ENCODE measurements at places on chromosomes 7 and 10.

GRCh38 chr7:150401424-150401790 is 22.3 kb downstream of the ZNF775 start:
- DNase-seq = no peak

GRCh38 chr7:95919556-95919955 is 147.2 kb downstream of the DYNC1I1 start:
- no peak for DNase-seq

GRCh38 chr7:44768628-44769371 is 20.2 kb downstream of the ZMIZ2 start:
- DNase-seq = no peak

DNA sequence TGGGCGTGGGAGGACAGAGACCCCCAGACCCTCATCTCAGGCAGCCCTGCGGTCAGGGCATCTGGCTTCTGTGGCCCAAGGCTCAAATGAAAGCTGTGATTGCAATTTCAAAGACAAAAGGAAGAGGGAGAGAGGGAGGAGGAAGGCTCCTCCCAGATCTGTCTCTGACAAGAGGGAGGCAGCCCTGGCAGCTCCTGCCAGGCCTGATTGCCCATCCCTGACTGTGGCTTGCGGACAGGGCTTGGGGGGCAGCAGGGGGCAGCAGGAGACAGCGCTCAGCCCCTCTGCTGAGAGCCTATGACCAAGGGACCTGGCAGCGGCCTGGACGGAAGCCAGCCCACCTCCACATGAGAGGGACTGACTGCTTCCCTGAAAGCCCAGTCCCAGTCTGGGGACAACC is 91.8 kb downstream of the PTPRN2 start:
- DNase-seq = no peak

- DNase-seq = no peak
These were observed 433.4 kb upstream of the NFE2L3 start for GRCh38 chr7:25718596-25718995.

DNA sequence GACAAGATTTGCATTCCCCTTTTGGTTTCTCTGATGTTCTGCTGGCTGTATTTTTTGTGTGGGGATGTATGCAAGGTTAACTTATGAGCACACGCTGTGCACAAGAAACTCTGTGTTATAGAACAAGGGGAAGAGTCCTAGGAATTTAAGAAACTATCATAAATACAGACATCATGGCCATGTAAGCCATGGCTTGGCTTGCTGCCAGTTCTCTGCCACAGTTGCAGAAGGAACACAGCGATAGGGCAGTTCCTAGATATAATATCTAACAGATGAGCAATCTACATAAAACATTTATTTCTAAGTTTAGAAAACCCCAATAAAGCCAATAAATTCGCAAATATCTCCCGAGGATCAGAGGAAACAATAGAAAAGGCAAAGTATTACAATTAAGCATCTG is 153.3 kb downstream of the LRRTM3 start:
- no peak for DNase-seq

DNA sequence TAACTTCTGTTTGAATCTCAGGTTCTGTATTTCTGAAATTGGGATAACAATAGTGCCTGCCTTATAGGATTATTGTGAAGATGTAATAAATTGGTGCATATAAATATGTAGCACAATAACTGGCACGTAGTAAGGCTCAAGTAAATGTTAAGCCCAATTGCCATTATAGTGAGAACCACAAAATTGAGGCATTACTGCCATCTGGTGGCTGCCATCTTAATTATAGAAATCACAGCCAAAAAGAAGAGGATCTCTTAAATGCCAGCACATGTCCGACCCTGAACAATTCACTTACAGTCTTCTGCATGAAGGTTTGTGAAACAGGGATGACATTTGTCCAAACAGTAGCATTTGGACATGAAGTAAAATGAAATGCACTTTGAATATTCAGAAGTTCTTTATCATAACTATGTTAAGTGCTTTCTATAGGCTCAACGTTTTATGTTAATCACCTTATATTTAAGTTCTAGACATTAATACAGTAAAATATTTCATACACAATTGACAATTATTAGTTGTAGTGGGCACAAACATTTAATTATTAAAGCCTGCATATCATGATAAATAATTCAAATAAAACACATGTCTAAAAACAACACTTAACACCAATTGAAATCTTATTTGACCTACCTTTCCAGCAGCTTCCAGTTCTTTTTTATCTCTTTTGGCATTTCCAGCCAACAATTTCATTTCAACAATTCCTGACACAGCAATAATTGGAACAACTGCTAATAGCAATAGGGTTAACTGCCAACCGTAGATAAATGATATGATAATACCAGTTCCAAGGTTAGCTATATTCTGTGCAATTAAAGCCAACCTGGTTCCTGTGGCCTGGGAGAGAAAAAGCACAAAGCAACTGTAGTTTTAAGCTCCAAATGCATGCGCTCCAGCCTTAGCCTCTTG is 58.5 kb downstream of the ABCB4 start:
- DNase-seq = peak; percentile 4

- no peak for DNase-seq
These were observed 36.0 kb downstream of the ANK3 start for GRCh38 chr10:60353519-60354258.

- peak; percentile 37 for DNase-seq
These were observed 3.7 kb downstream of the RGS10 start for GRCh38 chr10:119538632-119539358.

DNA sequence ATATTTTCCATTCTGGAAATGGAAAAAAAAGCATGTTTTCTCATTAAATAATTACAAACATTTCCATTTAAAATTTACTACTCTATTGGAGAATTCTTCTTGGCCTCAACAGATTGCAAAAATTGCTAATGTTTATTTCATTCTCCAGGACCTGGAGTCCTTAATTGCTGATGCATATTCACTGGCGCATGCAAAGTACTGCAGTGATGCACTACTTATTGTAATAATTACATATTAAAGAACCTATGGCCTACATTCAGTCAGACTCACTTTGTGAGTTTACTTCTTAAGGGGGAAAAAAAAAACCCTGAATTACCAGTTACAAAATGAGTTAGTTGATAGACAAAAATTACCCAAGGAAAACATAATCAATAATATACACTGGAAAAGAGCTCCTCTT is 391.0 kb upstream of the LRRTM3 start:
- DNase-seq = no peak

DNA sequence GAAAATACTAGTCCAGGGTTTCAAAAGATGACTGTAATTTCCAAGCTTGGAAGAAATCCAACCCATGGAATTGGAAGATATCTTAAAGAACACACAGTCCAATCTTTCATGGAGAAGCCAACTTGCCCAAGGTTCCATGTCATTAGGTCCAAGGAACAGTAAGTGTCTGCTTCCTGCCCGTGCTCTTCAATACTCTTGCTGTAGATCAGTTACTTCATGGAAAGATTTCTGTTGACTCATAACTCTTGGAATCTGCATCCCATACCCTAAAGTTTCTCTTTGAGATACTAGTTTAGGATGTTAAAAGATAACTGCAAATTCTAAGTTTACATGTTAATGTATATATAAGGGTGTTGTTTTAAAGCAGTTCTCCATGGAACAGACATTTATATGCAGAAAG is 127.9 kb upstream of the SLC13A1 start:
- DNase-seq = no peak

GRCh38 chr10:21536874-21537273 is 2.8 kb downstream of the MLLT10 start:
- no peak for DNase-seq

- no peak for DNase-seq
These were observed 1.8 kb upstream of the TMEM184A start for GRCh38 chr7:1557771-1558170.

DNA sequence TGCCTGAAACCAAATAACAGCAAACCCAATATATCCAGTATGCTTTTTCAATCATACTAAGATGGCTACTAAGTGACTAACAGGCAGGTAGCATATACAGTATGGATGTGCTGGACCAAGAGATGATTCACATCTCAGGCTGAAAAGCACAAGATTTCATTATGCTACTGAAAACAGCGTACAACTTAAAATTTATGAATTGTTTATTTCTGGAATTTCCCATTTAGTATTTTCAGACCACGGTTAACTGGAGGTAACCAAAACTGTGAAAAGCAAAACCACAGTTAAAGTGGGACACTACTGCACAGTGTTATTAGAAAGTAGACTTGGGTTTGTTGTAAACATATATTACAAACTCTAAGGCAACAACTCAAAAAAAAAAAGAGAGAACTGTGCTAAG is 91.5 kb downstream of the KMT2C start:
- no peak for DNase-seq

- no peak for DNase-seq
These were observed 218.6 kb upstream of the SLC26A5 start for GRCh38 chr7:103664577-103664976.

- DNase-seq = no peak
These were observed 13.8 kb upstream of the HOXA2 start for GRCh38 chr7:27116031-27116961.

DNA sequence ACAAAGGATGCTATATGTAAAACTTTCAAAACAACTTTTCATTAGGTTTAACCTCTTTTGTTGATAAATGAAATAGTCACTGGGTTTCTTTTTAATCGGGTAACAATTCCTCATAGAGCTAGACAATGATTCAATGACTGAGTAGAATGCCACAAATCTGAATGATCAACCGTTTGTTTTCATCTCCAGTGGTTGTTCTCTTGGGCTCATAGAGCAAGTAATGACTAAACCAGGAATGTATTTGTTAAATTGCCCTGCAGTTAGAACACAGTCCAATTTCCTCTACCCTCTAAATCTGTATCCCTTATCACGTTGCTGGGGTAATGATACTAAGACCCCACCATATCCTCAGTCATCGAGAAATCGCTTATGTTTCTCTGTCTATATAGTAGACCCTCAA is 40.0 kb downstream of the CNNM1 start:
- DNase-seq = no peak

DNA sequence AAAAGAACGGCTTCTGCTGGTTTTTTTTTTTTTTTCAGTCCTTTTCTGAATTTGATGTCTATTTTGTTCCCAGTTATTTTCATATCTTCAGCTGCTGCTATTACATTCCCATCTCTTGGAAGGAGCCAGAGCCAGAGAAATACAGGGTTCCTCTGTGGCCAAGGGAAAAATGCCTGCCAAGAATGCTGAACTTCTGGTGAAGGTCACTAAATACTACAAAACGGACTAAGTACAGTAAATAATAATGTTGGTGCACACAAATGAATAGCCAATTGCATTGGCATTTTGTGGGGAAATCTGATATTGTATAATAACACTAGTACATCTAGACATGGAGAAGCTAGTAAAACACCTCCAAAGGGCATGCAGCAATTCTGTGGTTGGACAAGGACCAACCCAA is 56.3 kb upstream of the ZEB1 start:
- DNase-seq = no peak

DNA sequence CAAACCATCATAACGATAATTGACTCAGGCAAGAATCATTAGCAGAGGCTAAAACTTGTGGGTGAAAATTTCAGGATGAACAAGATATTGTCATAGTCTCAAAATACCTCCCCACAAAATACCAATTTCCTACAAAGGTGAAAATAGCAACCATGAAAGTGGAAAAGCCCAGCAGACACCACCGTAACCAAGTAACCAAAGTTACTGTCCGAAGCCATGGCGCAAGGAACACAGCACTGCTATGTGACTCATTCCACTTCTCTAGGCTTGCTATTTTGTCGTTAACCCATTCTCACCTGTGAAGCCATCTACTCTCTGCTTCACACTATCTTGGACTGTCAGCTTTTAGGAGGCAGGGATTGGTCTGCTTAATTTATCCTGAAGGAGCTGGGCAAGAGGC is 113.8 kb upstream of the CACUL1 start:
- DNase-seq = no peak

GRCh38 chr7:44583146-44583865 is 1.3 kb upstream of the TMED4 start:
- no peak for DNase-seq

- DNase-seq = no peak
These were observed 20.6 kb downstream of the NPY start for GRCh38 chr7:24304494-24305095.

- DNase-seq = no peak
These were observed 57.1 kb upstream of the ICA1 start for GRCh38 chr7:8319115-8319514.

DNA sequence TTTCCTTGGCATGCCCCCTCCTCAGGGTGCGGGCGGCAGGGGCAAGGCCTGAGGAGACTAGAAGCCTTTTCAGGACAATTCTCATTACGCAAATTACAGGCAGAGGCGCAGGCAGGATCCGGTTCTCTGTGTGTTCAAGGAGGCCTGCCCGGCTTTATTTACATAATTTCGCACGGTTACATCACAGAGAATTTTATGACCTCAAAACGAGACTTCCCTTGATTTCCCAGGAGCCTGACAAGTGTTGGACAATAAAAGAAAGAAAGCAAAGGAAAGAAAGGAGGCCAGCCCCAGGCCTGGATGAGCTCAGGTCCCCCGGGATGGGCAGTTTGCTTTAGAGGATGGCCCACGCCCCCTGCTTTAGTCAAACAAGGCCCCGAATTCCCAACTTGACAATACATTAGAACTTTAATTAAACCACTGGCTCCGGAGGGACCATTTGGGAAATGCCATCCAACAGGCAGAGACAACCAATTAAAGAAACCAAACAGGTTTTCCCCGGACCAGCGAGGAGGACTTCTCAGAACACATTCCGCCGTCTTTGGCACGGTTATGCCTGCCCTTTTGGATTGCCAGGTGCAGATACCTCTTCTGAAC is 2.9 kb downstream of the MNX1 start:
- DNase-seq = no peak
